ENCODE measurements at places on chromosomes 5 and 9.

- no peak for DNase-seq
These were observed 17.2 kb downstream of the SPTLC1 start for GRCh38 chr9:92097997-92098482.

DNA sequence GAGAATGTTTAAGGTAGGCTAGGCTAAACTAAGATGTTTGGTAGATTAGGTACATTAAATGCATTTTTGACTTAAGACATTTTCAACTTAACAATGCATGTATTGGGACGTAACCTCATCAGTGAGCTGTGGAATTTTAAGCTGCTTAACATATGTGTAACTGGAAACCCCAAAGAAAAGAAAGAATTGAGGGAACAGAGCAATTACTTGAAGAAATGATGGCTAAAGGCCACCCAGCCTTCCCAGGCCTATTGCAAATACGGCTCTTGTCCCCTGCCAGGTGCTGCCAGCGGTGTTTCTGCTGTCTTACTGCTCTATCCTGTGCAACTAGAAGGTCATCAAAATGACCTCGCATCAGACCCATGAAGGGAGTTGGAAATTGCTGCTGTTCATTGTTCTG lies 52.0 kb downstream of the RICTOR start:
- DNase-seq: no peak

GRCh38 chr5:79886456-79886855 lies 104.6 kb downstream of the MTX3 start:
- no peak for DNase-seq

DNA sequence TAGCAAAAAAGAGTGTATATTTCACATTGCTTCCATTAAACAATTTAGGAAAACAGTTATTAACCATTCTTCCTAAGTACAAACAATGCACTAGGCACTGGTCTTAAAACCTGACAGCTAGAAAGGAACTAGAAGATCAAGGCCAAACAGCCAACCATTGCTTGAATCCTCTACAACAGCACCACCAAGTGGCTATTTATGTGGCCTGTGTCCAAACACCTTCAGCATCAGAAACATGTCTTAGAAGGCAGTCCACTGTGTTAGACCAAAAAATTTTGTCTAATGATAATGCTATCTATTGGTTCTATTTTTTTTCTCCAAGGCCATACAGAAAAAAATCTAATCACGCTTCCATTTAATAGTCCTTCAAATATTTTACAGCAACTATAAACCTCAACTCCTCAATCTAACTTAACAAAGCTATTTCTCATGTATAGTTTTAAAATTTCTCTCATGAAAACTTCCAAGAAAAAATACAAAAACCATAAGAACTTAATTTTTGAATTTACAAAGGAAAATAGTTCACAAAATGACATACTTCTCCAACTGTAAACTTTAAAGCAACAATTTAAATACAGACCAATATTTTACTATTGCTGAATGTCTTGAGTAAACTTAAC lies 36.1 kb downstream of the CAAP1 start:
- no peak for DNase-seq

- DNase-seq: no peak
These were observed 16.0 kb downstream of the ATP10B start for GRCh38 chr5:160835818-160836528.

GRCh38 chr5:147310059-147310704 lies 75.4 kb downstream of the STK32A start:
- no peak for DNase-seq

GRCh38 chr9:28539434-28540070 lies 966.3 kb upstream of the C9orf72 start:
- DNase-seq: no peak

- DNase-seq: no peak
These were observed 113.3 kb downstream of the SCAMP1 start for GRCh38 chr5:78473751-78474150.

- DNase-seq: no peak
These were observed 30.2 kb downstream of the BRINP1 start for GRCh38 chr9:119339056-119339455.

- DNase-seq: no peak
These were observed 489.1 kb downstream of the PRDM9 start for GRCh38 chr5:23996525-23996924.

DNA sequence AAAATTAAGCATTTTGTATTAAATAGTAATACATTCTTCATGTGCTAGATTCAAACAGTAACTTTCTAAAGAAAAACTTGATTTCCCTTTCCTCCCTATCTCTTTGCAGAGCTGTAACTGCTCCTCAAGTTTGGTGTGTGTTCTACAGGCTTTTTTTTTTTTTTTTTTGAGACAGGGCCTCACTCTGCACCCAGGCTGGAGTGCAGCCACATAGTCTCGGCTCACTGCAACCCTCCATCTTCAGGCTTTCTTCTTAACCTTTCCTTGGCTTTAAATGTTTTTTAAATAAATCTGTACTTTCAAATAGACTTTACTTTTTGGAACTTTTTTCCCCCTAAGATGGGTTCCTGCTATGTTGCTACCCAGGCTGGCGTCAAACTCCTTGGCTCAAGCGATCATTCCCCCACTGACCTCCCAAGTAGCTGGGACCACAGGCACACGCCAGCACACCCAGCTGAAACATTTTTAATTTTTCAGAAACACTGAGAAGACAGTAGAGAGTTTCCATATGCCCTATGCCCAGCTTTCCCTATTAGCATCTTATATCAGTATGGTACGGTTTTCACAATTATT lies 9.1 kb downstream of the NDFIP1 start:
- no peak for DNase-seq

DNA sequence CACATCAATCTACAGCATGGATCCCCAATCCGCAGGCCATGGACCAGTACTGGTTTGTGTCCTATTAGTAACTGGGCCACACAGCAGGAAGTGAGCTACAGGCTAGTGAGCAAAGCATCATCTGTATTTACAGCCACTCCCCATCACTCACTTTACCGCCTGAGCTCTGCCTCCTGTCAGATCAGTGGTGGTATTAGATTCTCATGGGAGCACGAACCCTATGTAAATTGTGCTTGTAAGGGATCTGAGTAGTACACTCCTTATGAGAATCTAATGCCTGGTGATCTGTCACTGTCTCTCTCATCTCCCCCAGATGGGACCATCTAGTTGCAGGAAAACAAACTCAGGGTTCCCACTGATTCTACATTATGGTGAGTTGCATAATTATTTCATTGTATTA lies 212.7 kb upstream of the FAM174A start:
- no peak for DNase-seq

- no peak for DNase-seq
These were observed 2.5 kb upstream of the ZNF608 start for GRCh38 chr5:124748687-124749594.

DNA sequence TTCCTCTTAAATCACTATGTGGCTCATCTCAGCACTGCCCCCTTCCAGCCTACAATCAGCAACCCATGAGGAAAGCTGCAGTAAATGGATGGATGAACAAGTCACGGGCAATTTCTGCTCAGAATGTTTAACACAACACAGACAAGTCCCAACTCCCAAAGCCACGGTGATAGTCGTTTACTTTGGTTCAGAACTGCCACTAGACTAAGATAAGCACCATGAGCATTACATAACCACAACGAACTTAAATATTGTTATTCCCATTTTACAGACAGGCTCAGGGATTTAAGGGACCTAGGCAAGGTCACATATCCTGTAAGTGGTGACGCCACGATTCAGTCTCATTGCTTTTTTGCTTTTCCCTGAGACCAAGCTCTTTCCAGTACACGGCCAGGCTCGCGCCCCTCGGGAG lies 2.0 kb upstream of the SMIM27 start:
- no peak for DNase-seq

GRCh38 chr5:14714706-14715105 lies 50.2 kb downstream of the OTULIN start:
- no peak for DNase-seq

- no peak for DNase-seq
These were observed 7.2 kb downstream of the TAS2R1 start for GRCh38 chr5:9622971-9623421.

DNA sequence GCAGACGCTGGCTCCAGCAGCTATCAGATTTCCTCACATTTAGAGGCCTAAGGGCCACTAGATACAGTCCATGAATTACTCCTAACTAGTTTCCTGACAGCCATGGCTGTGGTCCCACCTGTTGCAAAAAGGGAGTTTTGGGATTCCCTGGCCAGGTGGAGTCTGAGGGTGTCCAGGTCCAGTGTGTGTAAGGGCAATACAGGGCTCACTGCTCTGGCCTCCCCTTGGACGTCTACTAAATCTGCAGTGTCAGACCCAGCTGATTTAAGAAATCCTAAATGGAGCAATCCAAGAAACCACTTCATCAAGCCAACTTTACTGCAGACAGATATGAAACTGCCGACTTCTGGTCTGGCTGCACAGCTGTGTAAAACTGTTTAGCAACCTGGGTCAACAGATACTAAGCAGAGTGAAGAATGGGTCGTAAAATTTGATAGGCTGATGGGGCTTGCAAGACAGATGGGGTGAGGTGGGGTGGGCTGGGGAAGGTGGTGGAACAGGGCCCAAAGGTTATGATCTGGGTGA lies 116.4 kb downstream of the GADD45G start:
- DNase-seq: no peak
